ENCODE measurements at places on chromosomes 3 and 15.

DNA sequence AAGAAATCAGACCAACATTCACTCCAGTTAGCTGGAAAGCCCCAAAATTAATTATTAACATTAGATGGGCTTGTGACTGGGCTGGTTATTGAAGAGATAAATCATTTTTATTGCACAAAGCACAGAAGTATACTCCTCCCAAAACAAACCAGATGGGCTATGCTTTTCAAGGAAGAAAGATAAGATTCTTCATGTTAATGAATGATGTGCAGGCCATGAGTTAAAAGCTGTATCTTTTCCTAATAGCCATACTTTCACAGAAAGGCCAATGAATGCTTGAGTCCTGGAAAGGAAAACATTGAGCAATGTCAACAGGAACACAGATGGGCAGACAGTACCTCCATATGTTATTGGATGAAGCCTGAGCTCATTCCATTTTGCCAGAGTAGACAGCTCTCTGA is 55.4 kb downstream of the OCA2 start:
- no peak for DNase-seq

DNA sequence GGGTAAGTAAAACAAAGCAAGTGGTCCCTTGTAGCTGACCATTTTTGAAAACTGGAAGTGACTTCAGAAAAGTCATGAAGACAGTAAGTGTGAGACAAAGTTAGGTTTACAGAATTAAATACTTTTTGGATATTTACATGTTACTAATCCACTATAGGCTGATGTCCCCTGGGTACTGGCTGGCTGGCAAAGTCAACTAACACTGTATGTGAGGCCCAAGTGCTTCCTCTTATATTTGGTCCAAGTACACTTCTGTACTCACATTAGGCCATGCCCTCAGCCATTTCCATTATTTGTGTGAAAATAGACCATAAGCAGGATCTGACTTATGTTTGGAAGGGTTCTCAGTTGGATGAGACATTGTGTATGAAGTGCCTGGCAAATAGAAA is 5.5 kb upstream of the LEKR1 start:
- no peak for DNase-seq

DNA sequence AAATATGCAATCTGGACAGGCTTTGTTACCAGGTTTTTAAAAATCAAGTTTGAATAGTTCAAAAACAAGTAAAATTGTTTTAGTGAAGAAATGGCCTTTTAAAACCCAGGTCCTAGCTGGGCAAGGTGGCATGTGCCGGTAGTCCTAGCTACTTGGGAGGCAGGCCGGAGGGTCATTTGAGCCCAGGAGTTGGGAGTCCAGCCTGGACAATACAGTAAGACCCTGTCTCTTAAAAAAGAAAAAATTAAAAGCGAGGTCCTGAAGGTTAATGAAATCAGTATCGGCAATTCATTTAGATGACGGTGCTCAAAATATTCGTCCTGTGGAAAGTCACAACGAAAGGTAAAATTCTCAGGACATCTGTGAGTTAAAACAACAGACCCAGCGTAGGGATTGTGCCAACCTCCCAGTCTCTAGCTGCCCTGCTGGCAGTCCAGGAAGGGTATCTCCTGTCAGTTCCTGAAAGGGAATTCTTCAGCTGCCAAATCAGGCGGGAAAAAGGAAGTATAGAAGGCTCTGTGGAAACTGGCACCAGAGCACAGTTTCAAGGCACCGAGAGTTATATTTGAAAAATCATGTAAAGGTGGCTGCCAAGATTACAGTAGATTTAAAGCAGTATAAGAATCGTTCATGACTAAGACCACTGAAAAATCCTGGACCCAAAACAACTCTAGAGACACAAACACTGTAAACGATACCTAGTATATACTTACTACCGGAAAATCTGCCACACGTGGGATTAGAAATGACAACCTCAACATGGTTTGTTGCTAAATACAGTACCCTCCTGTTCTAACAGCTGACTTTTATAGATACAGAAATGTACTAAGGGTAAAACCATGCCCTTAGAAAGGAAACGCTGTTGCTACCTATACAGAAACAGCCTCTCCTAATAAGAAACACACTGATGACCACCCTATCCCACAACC is 1.2 kb upstream of the ABHD17C start:
- DNase-seq = no peak

- peak; percentile 83 for DNase-seq
Observed at GRCh38 chr3:37219266-37219665, 44.9 kb upstream of the LRRFIP2 start.

DNA sequence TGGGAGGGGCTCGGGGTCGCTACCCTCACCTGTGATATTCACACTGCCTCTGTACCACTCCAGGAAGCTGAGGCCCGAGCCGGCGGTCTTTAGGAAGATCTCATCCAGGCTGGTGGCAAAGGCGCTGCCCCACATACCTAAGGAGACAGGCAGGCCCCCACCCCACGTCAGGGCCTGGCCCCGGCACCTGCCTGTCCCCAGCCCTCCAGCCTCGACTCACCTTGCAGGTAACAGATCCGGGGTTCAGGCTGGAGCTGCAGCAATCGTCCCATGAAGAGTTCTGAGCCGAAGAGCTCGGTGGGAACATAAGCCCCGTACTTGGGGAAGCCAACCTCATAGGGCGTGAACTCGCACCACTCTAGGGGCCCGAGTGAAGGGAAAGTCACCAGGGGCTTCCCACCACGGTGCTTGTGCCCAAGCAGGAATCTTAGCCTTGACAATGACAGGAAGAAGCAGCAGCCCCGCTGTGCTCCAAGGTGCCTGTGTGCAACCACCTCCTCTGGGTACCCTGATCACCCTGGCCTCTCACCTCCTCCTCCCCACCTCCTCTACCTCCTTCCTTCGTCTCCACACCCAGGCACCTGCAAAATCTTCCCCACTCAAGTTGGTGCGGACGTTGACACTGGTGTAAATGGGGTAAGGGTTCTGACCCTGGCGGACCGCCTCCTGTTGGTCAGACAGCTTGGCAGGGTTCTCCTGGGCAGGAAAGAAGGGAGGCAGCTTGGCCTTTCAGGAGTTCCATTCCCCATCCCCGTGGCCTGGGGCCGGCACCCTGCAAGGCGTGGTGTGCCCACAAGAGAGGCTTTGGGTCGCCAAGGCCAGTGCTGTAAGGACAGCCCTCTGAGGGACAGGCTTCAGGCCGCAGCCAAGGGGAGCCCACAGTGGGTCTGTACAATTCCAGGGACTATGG is 10.6 kb downstream of the PLA2G4F start:
- DNase-seq = no peak

DNA sequence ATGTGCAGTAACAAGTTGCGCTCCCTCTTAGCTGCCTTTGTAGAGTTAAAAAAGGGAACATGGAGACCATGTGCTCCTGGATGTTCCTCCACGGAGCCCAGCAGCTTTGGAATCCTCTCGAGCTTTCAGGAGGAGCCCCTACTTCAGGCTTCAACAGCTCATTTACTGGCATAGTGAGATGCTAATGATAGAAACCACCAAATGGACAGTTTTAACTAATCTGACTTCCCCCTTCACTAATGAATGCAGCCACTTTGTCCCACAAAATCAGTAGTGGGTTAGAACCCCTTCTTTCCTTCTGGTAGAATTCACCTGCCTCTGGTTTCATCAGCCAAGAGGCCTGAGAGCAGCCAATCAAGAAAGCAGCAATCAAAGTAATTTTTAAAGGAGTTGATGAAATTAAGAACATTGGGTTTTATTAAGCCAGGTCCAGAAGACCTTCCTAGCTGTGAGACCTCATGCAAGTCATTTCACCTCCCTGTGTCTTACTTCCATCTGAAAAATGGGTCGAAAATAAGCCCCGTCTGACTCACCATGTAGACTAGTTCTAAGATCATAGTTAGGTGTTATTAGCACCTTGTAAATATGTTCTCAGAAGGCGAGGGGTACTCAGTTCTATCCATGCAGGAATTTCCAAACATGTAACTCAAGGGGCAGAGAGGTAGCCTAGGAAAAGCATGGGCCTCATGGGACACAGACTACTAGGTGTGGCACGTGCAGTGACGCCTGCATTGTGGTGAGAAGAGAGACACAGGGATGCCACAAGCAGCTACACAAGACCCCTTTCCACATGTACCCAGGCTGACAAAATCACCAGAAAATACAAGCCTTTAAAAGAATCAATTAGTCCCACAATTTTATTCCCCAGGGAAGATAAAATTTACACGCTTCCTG is 179.7 kb upstream of the LPP start:
- DNase-seq = no peak

Data from NCI-H187 treated with DMSO at 0.1 percent for 48 hours (cell line).